ENCODE measurements at places on chromosomes 3 and 15.

DNA sequence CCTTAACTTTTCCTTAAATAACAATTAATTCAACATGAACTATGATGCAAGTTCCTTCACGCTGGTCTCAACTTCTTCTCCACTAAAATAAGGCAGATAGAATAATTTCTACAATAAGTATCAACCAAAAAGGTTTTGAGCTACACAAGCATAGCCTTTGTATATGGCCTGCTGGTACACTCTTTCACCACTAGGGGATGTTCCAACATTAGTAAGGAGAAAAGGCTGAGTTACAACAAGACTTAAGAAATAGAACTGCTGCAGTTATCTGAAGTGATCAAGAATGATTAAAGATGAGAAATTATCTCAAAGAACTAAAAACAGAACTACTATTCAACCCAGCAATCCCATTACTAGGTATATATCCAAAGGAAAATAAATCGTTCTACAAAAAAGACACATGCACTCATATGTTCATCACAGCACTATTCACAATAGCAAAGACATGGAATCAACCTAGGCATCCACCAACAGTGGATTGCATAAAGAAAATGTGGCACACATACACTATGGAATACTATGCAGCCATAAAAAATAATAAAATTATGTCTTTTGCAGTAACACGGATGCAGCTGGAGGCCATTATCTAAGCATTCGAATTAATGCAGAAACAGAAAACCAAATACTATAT, 14.4 kb downstream of the ATP13A3 start:
- no peak for DNase-seq

GRCh38 chr15:38636597-38636996, 72.0 kb upstream of the RASGRP1 start:
- DNase-seq, result peak; percentile 63

DNA sequence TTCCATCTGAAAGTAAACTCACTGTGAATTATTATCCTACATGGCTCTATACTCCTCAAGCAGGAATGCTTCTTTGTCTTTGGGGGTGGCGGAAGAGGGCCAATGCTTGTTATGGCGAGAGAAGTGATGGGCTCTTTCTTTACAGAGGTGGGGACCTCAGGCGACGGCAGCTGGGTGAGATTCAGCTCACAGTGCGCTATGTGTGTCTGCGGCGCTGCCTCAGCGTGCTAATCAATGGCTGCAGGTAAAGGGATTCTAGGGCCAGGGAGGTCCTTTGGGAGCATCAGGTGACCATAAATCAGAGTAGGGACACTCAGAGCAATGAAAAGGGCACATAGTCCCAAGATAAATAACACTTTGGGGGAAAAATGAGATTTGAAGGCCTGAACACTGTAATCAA, 39.0 kb downstream of the ESYT3 start:
- no peak for DNase-seq

DNA sequence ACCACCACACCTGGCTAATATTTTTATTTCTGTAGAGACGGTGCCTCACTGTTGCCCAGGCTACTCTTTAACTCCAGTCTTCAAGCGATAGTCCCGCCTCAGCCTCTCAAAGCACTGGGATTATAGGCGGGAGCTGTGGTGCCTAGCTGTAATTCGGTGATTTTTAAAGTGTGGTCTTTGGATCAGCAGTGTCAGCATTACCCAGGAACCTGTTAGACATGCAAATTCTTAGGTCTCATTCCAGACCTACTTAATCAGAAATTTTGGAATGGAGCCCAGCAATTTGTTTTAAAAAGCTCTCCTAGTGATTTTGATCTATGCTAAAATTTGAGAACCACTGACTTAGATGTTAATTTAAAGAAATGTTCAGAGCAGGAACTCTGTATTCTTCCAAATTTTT, 51.9 kb downstream of the GOLM2 start:
- DNase-seq, result no peak

GRCh38 chr15:83928878-83929418, 275.0 kb downstream of the ADAMTSL3 start:
- no peak for DNase-seq

DNA sequence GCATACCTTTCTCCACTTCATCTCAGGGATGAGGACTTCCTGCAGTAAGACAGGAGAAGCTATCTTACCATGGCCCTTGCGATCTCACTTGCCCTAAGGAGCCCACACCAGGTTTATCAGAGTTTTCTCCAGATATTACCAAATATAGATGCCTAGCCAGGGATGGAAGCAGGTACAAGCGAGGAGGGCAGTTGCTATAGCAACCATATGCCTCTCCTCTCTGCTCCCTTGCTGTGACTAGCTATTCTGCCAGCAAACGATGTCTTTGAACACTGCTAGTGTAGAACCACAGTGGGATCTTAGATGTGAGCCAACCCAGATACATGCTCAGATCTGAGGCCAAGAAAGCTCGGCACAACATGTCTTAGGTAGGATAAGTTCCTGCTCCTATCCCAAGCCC, 33.9 kb downstream of the GRAMD2A start:
- no peak for DNase-seq

GRCh38 chr3:21020681-21021080, 730.3 kb downstream of the ZNF385D start:
- DNase-seq, result no peak

GRCh38 chr3:100602506-100603444, 6.6 kb upstream of the ADGRG7 start:
- no peak for DNase-seq

GRCh38 chr3:6962801-6963200, 101.9 kb downstream of the GRM7 start:
- DNase-seq, result no peak

- DNase-seq, result no peak
Observed at GRCh38 chr3:85846940-85847339, 888.2 kb downstream of the CADM2 start.

DNA sequence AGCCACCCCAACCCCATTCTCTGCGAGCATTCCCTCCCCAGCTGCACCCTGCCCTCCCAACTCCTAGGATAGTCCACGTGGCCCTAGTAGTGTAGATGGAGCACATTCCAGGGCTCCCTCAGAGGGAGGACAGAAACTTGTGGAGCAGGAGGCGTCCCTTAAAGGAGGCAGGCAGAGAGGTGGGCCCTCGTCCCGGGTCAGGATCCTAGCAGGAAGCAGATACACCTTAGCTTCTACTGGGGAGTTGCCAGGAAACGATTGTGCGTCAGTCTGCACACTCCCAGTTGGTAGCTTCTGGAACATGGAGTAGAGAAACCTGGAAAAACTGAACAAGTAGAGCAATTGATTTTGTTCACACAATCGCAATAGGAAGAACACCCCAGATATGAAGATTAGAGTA, 43.9 kb upstream of the KLHL25 start:
- no peak for DNase-seq

- DNase-seq, result no peak
Observed at GRCh38 chr15:80949756-80950155, 39.9 kb downstream of the MESD start.

- DNase-seq, result no peak
Observed at GRCh38 chr3:190279690-190280089, 42.6 kb downstream of the CLDN1 start.

DNA sequence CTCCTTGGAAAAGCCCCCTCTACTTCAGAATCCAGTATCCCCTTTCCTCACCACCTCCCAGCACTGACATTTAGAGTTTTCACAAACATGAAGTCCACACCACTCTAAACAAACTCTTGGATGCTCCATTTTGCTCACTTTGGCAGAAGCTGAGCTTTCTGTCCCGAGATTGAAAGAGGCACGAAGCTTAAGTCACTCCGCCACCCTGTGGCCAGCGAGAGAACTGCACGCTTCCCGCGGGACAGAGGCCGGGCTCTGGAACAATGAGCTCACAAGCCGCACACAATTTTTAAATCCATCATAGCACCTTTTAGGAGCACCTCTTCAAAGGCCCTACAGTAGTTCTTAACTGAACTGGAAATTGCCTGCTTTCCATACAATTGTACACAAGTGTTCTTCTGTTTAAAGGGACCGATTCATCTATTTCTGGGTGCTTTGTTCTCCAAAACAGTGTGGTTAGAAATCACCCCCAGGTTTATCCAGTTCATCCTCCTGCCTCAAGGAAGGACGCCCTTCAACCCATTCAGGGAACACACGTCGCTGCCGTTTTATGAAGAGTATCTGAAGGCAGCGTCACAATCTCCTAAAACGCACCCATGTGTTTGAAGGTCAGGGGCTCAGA, 226.1 kb downstream of the VPS13C start:
- DNase-seq, result peak; percentile 56

DNA sequence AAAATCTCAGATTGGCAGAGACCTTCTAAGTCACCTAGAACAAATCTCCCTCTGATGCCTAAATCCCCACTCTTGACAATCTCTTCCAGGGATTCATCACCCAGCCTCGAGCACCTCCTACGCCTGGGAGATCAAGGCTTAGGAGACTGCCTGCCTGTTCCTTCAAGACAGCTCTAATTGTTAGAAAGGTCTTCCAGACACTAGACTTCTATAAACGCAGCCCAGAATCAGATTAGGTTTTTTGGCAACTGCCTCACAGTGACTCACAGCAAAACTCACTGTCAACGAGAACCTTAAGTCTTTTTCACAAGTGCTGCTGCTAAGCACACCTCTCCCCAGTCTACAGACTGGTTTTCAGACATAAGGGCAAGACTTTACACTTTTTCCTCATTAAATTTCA, 23.1 kb downstream of the SRGAP3 start:
- no peak for DNase-seq

- DNase-seq, result no peak
Observed at GRCh38 chr15:52233405-52233804, 42.2 kb upstream of the GNB5 start.

GRCh38 chr3:16551342-16551976, 38.0 kb upstream of the RFTN1 start:
- no peak for DNase-seq

GRCh38 chr15:47972738-47973137, 148.1 kb upstream of the SLC24A5 start:
- no peak for DNase-seq

DNA sequence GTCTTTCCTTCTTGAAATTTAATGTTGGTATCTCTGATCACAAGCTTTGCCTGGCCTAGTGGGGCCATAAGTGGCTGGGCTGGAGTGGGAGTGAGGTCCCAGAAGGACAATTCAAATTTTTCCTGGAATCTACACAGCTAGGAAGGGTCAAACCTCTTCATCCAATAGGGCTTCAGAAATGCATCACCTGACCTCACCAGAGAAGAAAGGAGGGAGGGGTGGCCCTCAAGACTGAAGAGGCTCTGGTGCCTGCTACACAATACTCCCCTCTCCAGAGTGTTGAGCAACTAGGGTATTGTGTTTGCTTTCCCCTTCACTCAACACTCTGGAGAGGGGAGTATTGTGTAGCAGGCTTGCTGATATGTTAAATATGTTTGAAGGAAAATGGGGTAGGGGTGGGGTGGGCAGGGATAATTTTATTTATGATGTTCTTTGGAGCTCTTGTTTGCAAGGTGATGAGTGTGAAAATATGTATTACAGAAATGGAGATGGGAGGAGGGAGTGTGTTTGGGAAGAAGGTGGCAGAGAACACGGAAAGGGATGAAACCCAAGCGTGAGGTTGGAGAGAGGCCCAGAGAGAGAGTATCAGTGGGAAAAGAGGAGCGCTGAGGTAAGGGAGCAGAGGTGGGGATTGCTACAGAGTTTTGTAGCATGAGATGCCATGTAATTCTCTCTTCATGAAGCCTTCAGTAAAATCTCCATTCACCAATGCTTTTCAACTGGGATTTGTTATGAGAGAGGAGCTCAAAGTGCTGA, 5.7 kb upstream of the KLHL24 start:
- DNase-seq, result no peak

GRCh38 chr3:178170698-178171535, 365.3 kb upstream of the KCNMB2 start:
- no peak for DNase-seq

DNA sequence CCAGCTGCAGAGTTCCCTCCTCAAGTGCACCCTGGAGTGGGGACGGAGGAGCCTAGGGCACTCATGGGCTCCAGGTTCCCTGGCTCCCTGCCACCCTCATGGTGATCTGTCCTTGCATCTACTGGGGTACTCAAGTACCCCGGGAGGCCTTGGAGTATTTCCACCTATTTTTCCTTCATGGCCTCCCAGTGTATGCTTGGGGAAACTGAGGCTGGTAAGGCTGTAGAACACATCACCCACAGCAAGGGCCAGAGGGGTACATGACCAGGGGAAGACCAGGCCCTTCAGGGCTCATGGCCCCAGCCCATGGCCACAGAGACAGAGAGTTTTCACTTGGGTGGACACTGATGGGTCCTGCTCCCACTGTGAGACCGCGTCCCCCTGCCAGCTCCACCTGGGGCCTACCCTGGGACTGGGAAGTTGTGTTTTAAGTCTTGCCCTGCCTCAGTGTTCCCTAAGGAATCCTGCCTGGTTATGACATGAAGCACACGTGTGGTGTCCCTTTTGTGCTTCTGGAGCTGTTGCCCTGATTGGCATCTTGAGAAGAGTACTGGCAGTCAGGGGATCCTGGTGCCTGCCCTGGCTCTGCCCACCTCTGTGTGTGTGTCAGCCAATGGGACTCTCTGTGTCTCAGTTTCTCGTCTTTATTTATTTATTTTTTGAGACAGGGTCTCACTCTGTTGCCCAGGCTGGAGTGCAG, 132.8 kb downstream of the TJP1 start:
- no peak for DNase-seq

DNA sequence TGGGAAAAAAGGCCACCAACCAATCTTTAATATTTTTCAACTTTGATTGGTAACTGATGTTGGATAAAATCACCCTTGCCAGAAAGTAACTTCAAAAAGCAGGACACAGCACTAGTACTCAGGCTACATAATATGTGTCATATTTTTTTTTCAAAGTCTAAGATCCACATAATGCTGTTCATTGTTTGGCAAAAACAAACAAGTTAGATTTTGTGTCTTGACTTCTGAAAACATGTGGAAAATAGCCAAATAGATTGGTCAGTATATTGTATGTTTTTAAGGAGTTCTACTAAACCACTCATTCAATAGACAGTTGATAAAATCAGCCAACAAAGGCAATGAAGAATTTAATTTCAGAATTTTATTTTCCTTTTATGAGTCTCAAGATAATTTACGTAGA, 111.7 kb upstream of the CCDC54 start:
- DNase-seq, result no peak

DNA sequence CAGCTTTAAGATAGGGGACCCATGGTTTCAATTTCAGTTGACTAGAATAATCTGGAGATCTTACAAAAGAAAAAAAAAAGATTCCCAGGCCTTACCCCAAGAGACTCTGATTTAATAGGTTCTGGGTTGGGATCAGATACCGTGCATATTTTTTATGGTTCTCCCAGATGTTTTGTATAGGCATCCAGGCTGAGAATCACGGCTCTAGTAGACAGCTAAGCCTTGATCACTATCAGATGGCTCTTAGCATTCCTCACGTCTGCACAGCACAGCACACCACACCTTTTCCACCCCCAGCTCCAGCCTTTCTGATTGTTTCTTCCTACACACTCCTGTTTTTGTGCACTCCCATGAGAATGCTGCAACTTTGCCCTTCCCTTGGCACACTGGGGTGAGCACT, 40.8 kb downstream of the TMEM45A start:
- no peak for DNase-seq

- DNase-seq, result no peak
Observed at GRCh38 chr3:46483825-46484224, 14.0 kb upstream of the RTP3 start.

- no peak for DNase-seq
Observed at GRCh38 chr15:81363718-81364500, 10.1 kb downstream of the TMC3 start.

GRCh38 chr3:133934073-133934970, 38.6 kb upstream of the RAB6B start:
- DNase-seq, result no peak

- DNase-seq, result no peak
Observed at GRCh38 chr15:34365091-34365825, 1.7 kb downstream of the LPCAT4 start.

- no peak for DNase-seq
Observed at GRCh38 chr3:71723452-71724170, 1.6 kb downstream of the EIF4E3 start.

GRCh38 chr3:19961960-19962359, 15.1 kb downstream of the RAB5A start:
- DNase-seq, result no peak
